ENCODE measurements at places on chromosomes 7 and 10. TPM values are rescaled to one million over a fixed set of nuclear protein-coding genes. Genes with fewer than 3 reads are reported as not detected.

DNA sequence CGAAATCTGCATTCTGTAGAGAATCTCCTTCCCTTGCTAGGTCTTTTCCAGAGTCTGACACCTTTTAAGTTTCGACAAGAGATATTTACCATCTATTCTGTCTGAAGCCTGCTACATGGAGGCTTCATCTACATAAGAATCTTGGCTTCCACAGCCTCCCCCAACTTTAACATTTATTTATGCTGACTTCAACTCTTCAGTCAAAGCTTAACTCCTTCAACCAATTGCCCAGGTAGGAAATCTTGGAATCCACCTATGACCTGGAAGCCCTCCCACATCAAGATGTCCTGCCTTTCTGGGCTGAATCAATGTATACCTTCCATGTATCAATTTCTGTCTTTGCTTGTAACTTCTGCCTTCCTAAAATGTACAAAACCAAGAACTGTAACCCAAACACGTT is 54.7 kb downstream of the MINPP1 start:
- DNase-seq, result no peak

DNA sequence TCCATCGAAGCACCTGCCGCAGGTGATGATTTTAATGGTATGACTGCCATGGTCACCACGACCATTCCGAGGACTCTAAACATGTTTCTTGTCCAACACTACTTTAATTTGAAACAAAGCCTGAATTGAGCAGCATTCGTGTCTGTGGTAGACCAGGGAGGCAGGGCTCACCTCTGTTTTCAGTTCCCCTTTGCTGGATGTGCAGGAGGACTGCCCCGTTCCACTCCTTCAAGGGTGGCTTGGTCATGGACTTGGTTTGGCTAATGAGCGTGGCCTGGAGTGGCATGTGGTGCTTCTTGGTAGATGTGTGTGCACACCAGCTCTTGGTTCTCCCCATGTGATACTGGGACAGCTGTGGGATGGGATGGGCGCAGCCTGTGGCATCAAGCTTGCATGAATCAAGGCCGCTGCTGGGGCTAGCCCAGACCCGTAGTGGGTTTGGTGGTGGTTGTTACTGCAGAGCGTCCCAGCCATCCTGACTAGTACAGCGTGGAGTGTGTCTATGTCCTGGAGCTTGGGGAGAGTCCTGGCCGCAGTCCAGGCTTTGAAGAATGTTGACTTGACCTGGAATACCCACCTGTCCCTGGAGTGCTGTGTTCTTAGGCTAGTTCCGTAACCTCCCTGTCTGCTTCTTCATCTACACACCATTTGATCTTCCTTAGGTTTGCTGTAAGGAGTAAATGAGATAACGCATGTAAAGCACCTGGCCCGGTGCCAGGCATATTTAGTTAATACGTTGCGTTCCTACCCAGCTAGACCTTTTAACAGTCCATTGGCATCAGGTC is 34.8 kb downstream of the MGMT start:
- no peak for DNase-seq

Gene SYT15
- total RNA-seq, result 17.1 TPM

- DNase-seq, result no peak
These were observed 112.8 kb upstream of the SFMBT2 start for GRCh38 chr10:7523656-7524055.

Gene PDE6C
- not detected for total RNA-seq

Gene ITIH5
- total RNA-seq, result 34.9 TPM

Gene ADAM12
- total RNA-seq, result 5.8 TPM

GRCh38 chr10:17533731-17534130 is 79.3 kb upstream of the ST8SIA6 start:
- no peak for DNase-seq

Gene CALHM3
- not detected for total RNA-seq

DNA sequence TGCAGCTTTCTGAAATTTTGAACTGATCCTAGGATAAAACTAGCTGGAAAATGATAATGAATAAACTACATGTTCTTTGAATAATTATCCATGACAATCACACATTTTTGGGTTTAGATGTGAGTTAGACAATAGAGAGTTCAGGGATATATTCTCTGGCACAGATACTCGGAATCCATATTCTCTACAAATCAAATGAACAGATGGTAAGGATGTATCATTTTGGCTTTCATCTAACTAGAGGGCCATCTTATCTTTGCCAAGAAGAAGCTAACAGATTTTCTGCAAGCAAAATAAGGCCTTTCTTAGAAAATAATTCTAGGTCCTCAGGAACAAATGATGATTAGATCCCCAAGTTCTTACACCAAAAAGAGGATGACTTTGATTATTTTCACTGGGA is 355.9 kb upstream of the C7orf33 start:
- no peak for DNase-seq

DNA sequence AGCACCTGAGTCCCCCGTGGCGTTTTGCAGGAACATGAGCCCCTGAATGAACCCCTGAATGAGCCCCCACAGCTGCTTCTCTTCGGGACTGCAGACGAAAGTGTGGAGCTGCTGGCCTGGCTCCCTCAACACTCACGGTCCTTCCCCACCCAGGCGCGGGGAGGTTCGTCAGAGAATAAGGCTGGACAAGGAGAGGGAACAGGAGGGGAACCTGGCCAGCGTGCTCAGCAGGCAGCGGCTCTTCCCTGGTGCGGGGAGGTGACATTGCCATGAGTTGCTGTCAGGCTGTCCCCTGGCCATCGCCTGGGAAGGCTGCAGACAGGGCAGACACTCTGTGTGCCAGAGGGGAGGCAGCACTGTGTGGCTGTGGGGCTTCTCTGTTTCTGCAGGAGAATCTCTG is 80.9 kb upstream of the SHH start:
- peak; percentile 30 for DNase-seq

- DNase-seq, result no peak
These were observed 447 bp upstream of the GPAM start for GRCh38 chr10:112184052-112184371.

- DNase-seq, result no peak
These were observed 24.1 kb upstream of the FFAR4 start for GRCh38 chr10:93542358-93542791.

GRCh38 chr10:93757136-93757535 is 600 bp upstream of the LGI1 start:
- DNase-seq, result no peak

GRCh38 chr7:44764081-44764480 is 15.4 kb downstream of the ZMIZ2 start:
- no peak for DNase-seq

Gene LLCFC1
- total RNA-seq, result not detected

DNA sequence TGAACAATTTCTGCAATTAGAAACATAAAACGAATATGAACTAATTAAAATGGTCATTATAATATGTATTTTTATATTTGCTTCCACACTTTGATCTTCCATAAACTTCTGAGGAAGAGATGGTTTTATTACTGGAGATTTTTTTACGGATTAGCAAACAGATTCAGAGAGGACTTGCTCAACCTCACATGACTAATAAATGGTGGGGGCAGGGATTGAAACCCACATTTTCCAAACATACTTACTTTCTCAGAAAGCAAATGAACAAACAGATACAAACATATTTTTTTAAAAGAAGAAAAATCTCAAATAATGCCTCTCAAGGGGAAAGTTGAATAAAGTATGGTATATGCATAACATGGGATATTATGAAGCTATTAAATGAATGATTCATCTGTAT is 18.3 kb downstream of the ANKMY2 start:
- no peak for DNase-seq

Gene CALCR
- 0.62 TPM for total RNA-seq

DNA sequence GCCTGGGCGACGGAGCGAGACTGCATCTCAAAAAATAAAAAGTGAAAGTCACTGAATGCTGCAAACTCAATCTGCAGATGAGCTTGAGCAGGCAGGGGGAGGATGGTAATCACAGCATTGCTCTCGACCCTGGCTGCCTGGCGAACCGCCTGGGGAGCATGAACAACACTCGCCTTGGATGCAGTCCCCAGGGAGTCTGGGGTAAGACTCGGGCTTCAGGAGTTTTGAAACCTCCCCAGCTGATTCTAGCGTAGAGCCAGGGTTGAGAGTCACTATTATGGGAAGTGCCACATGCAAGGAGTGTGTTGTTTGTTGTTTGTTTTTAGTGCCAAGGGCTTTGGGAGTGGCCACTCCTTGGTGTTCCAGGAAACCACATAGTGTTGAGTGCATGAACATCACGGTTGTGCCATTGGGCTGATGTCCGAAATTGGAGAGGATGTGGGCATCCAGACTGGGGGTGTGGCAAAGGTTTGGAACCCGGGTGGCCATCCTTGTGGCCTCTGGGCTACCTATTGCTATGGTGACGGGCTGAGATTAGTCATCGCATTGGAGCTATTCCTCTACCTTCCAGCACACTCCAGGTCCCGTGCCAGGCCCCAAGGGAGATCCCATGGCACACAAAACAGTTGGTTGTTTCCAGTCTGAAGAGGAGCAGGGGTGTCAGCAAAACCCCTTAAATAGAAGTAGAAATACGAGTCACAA is 92.6 kb downstream of the RGS10 start:
- DNase-seq, result no peak

Gene SPDYE11
- total RNA-seq, result not detected

Gene IDI2
- not detected for total RNA-seq

- DNase-seq, result peak; percentile 37
These were observed 85.5 kb upstream of the GNA12 start for GRCh38 chr7:2929321-2930201.

DNA sequence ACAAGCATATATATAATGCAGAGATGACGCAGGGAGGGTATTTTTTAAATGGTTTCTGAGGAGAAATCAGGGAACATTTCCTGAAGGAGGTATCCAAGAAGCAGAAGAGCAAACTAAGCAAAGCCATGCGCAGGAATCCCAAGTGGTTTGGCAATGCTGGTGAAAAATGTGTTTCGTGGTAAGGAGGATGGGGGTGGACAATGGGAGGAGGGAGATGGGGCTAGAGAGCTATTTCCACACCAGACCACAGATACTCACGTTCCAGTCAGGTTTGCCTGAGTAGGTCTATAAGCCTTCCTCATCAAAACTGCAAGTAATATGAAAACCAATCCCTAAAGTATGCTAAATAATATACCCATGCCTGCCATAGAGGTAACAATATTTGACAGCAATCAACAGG is 223.7 kb upstream of the MKLN1 start:
- no peak for DNase-seq

Gene AVL9
- total RNA-seq, result 31.5 TPM

Gene OR2A5
- not detected for total RNA-seq

DNA sequence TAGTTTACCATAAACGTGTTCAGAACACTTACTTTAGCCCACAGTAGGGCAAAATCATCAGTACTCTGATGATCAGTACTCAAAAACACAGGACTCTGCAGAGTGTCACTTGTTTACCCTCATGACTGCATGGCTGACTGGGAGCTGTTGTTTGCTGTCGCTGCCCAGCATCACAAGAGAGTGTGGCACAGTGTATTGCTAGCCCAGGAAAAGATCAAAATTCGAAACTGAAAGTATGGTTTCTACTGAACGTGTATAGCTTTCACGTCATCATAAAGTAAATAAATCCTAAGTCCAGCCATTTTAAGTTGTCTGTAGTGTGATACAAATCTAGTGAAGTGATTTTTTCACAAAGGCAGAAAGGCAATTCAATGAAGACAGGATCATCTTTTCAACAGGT is 184.6 kb downstream of the RAMP3 start:
- no peak for DNase-seq

Measured in sciatic nerve (tissue), 2 donors.